Fibroblast of the aortic adventitia (primary cell): ENCODE measurements at places on chromosomes 2 and 18. TPM values are rescaled to one million over a fixed set of nuclear protein-coding genes. Genes with fewer than 3 reads are reported as not detected.

Gene NGEF
- total RNA-seq = 1.1 and 17.4 TPM in 2 replicates

Gene NYAP2
- not detected in 2 replicates for total RNA-seq

Gene TMEM198
- 1.1 and 2.8 TPM in 2 replicates for total RNA-seq

Gene G6PC2
- not detected in 2 replicates for total RNA-seq

Gene LNPK
- 28.9 and 61.4 TPM in 2 replicates for total RNA-seq

Gene TMEFF2
- 4.7 and 9.4 TPM in 2 replicates for total RNA-seq

Gene IL36G
- not detected in 2 replicates for total RNA-seq

Gene RGPD4
- total RNA-seq = 0.16 TPM in 1 of 2 replicates, not detected in the other

Gene ALMS1
- total RNA-seq = 15.0 and 28.2 TPM in 2 replicates

Gene TMEM163
- total RNA-seq = not detected in 2 replicates

Gene SERPINB13
- total RNA-seq = not detected in 2 replicates
